Heart right ventricle (tissue), 16 donors: ENCODE measurements at places on chromosomes 11 and 22. TPM values are rescaled to one million over a fixed set of nuclear protein-coding genes. Genes with fewer than 3 reads are reported as not detected.

Gene BEST1
- total RNA-seq: 0.99 TPM

GRCh38 chr11:8100605-8101004, 19.6 kb downstream of the TUB start:
- no peak for DNase-seq

Gene MMP8
- total RNA-seq: 0.28 TPM

Gene IL10RA
- total RNA-seq: 2.5 TPM

DNA sequence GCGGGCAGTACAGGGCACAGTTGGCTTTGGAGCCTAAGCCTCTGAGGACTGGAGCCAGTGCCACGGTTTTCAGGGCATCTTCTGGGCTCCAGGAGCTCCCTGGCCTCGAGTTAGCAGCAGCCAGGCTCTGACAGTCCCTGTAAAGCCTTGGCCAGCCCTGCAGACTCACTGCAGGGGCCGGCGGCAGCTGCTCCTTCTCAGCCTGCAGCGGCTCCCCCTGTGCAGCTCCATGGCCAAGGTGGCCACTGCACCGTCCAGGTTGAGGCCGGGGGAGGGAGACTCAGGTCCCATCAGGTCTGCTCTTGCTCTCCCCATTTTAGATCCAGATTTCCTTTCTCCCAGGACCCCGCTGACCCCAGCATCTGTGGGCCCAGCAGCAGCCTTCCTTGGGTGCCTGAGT, 1461.1 kb downstream of the BRD1 start:
- no peak for DNase-seq

- no peak for DNase-seq
These were observed 270.8 kb upstream of the NARS2 start for GRCh38 chr11:78845496-78845895.

Gene MYBPC3
- total RNA-seq: 1,982 TPM
